ENCODE measurements at places on chromosomes 1 and 21.

- no peak for DNase-seq
Observed at GRCh38 chr1:169594391-169594790, 8.1 kb upstream of the F5 start.

DNA sequence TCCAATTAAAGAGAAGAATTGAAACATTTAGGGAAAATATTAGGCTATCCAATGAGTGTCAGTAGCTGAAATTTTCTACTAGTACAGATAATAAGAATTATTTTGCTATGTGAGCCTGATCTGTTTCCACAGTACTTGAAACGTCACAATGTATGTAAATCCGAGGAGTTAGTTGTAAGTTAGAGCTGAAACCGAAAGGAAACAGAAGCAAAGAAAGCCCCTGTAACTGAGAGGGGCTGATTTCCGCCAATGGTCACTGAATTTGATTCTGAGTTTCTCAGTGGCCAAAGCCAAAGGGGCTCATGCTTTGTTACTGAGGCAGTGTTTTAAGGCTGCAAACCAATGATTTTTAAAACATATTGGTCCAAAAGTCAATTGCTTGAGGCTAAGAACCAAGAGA is 168.3 kb upstream of the DUSP10 start:
- DNase-seq = no peak

- DNase-seq = no peak
Observed at GRCh38 chr1:91712981-91713841, 172.7 kb downstream of the TGFBR3 start.

DNA sequence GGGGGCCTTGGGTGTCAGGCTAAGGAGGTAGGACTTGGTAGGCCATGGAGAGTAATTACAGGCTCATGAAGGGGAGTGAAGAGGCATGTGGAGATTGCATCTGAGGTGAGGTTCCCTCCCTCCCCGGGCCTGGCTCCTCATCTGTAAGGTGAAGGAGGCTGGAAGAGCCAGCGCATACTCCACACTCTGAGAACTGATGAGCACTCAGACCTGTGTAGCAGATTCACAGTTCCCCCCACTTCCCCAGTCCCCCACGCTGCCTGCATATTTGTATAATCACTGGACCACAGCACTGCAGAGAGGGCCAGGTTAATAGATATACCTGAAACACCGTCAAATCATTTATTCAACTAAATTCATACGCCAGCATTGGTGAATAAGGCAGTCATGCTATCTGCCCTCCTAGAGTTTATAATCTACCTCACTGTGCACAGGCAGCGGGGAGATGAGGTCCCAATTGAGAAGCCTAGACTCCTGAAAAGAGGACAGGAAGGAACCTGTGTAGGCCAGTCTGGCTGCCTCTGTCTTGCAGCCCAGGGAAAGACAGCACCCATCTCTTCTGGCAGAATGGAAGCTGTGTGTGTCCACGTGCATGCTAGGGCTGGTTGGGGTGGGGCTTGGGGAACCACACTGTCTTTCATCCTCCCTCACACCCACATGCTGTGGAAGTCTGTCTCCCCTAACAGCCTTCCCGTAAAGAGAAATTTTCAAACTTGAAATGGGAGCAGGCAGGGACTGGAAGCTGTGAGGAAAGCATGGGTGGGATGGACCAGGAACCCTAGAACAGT is 110.6 kb upstream of the ATP1A1 start:
- DNase-seq = no peak

GRCh38 chr1:52002038-52002917 is 11.8 kb upstream of the RAB3B start:
- DNase-seq = peak; percentile 78

- no peak for DNase-seq
Observed at GRCh38 chr1:232555494-232556210, 74.3 kb downstream of the SIPA1L2 start.

GRCh38 chr1:64291931-64292330 is 88.5 kb downstream of the UBE2U start:
- no peak for DNase-seq

GRCh38 chr1:118890851-118891384 is 97.2 kb downstream of the TBX15 start:
- no peak for DNase-seq

DNA sequence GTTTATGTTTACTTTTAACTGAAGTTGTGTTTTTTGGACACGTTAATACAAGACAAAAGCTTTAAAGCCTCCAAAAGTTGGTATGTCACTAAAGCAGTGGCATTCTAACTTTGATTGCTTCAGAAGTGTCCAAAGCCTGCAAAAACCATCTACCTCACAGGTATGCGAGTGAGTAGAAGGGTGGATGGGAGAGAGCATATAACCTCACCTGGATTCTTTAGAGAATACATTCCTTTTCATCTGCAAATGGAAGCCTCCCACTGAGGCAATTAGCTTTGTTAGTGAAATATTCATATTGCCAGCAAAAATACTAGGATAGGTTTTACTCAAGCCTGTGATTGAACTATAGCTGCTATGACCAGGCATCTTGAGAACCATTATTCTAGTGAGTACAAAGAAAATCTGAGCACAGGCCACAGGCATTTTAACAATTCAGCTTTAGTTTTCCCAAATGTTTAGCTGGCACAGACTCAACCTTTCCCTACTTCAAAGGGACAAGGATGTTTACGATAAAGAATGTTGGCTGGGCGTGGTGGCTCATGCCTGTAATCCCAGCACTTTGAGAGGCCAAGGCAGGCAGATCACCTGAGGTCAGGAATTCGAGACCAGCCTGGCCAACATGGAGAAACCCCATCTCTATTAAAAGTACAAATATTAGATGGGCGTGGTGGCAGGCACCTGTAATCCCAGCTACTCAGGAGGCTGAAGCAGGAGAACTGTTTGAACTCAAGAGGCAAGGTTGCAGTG is 39.7 kb downstream of the MAP3K21 start:
- DNase-seq = no peak

- DNase-seq = no peak
Observed at GRCh38 chr1:201675143-201675542, 136.2 kb downstream of the NAV1 start.

GRCh38 chr1:183670169-183670568 is 17.1 kb upstream of the APOBEC4 start:
- no peak for DNase-seq

DNA sequence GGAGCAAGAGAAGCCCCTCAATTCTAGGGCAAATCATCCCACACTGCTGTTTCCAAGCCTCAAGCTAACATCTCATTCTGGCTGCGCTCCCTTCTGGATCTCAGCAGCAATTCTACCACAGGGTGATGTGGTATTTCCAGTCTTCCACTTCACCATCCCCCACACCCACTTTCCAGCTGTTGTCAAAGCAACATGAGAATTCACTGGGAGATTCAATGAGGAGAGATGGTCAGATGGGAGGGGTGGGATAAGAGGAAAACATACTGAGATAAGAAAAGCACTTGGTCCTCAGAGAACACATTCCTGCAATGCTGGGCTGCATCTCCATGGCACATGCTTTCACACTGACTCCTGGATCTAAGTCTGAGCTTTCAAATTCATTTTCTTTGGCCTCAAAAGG is 47.3 kb upstream of the LRRC52 start:
- no peak for DNase-seq

GRCh38 chr1:234841710-234842231 is 231.8 kb upstream of the IRF2BP2 start:
- DNase-seq = peak; percentile 27

- no peak for DNase-seq
Observed at GRCh38 chr1:19771350-19771749, 28.4 kb downstream of the TMCO4 start.

GRCh38 chr1:167294528-167294927 is 73.8 kb downstream of the POU2F1 start:
- no peak for DNase-seq

GRCh38 chr1:25821112-25821476 is 1.3 kb downstream of the MTFR1L start:
- DNase-seq = no peak

DNA sequence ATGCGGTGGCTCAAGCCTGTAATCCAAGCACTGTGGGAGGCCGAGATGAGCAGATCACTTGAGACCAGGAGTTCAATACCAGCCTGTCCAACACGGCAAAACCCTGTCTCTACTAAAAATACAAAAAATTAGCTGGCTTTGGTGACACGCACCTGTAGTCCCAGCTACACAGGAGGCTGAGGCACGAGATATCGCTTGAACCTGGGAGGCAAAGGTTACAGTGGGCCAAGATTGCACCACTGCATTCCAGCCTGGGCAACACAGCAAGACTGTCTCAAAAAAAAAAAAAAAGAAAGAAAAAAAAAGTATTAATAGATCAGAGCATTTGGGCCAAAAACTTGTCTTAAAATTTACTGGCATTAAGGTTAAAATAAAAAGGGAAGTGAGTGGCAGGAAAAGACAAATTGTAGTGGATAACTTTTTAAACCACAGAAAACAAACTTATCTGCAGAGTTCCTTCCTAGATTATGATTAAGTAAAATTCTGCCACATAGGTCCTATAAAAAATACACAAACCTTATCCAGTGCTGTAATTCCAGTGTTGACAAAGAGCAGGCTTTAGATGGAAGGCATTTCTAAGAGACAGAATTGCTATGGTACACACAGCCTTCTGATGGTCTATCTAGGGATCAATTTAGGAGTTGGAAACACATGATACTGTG is 53.3 kb downstream of the EIF4G3 start:
- no peak for DNase-seq

- no peak for DNase-seq
Observed at GRCh38 chr1:237814319-237814924, 76.3 kb downstream of the ZP4 start.

DNA sequence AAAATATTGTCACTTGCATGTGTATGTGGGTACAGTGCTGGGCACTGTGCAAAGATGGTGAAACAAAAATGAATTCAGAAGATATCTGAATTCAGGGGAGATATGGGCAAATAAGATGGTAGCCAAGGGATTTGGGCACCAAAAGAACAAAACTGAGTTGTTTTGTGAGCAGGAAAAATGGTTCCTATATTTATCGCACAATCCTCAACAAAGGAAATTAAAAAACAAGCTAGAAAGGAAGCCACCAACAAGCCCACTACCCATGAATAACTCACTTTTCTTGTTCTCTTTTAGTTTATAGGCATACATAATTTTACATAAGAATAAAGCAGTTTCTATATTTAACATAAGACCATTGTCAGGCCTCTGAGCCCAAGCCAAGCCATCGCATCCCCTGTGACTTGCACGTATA is 40.7 kb upstream of the VASH2 start:
- no peak for DNase-seq

- DNase-seq = no peak
Observed at GRCh38 chr1:55055084-55055882, 15.9 kb downstream of the PCSK9 start.

DNA sequence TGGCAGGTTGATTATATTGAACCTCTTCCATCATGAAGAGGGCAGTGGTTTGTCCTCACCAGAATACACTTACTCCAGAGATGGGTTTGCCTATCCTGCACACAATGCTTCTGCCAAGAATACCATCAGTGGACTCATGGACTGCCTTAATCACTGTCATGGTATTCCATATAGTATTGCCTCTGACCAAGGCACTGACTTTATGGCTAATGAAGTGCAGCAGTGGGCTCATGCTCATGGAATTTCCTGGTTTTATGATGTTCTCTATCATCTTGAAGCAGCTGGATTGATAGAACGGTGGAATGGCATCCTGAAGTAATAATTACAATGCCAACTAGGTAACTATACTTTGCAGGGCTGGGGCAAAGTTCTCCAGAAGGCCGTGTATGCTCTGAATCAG is 16.6 kb upstream of the GBP6 start:
- no peak for DNase-seq

DNA sequence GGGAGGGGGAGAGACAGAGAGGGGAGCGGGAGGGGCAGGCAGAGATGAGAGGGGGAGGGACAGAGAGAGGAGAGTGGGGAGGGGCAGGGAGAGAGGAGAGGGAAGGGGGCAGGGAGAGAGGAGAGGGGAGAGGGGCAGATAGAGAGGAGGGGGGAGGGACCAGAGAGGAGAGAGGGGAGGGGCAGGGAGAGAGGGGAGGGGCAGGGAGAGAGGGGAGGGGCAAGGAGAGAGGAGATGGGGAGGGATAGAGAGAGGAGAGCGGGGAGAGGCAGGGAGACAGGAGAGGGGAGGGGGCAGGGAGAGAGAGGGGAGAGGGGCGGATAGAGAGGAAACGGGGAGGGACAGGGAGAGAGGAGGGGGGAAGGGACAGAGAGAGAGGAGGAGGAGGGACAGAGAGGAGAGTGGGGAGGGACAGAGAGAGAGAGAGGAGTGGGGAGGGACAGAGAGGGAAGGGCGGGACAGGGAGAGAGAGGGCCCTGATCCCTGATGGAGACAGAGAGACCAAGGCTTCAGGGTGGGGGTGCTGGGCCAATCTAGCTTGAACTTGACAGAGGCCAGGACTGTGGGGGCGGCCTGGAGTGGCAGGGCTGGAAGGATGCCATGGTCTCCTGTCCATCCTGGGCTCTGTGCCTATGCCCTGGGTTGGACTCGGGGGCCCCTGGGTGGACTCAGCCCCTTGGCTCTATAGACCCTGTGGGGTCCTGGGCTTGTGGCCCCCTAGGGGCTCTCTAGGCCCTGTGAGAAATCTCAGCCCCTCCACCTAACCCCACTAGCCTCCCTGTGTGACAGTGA is 43.6 kb downstream of the DMRTB1 start:
- no peak for DNase-seq

GRCh38 chr1:209397910-209398309 is 185.6 kb upstream of the CAMK1G start:
- no peak for DNase-seq

DNA sequence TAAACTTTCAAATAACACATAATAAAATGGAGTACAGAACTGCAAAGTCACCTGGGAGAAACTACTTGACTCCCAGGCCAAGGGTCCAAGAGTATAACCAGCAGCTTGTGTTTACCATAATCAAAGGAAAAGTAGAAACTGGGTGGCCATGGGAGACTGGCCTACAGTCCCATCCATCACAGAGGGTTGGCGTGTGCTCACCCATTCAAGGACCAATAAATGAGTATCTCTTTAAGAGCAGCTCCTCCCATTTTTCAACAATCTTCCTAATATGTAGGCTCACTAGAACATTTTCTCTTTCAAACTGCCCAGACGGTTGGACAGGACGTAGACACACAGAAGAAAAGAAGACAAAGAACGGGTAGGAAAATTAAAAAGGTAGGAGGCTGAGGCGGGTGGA is at the start of gene FMO3:
FMO3 (plus strand) TSS at position 302 of the 400 bp plus-strand sequence. CDS start 1,754 bp downstream, outside the sequence.
- no peak for DNase-seq

DNA sequence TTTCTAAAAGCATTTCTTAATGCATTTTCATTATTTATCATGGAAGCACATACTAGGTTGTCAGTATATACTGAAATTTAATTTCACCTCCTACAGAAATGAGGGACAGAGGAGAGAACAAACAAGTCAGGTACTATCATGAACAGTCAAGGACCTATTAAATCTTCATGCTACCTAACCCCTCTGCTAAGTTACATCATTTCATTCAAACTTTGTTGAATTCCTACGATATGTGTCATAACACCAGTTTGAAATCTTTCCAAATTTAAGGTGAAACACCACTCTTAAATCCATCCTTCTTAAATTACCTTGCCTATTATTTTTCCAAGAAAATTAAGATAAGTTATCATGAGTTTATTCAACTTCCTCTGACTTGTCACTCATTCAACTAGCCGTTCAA is 78.9 kb downstream of the DENND1B start:
- DNase-seq = no peak

GRCh38 chr1:162725301-162725837 is 65.1 kb upstream of the HSD17B7 start:
- no peak for DNase-seq

Data from midbrain (tissue), 1 donor.